ENCODE measurements at places on chromosomes 3 and 15.

- DNase-seq = peak; percentile 55
Observed at GRCh38 chr3:128426128-128426921, 40.4 kb downstream of the DNAJB8 start.

DNA sequence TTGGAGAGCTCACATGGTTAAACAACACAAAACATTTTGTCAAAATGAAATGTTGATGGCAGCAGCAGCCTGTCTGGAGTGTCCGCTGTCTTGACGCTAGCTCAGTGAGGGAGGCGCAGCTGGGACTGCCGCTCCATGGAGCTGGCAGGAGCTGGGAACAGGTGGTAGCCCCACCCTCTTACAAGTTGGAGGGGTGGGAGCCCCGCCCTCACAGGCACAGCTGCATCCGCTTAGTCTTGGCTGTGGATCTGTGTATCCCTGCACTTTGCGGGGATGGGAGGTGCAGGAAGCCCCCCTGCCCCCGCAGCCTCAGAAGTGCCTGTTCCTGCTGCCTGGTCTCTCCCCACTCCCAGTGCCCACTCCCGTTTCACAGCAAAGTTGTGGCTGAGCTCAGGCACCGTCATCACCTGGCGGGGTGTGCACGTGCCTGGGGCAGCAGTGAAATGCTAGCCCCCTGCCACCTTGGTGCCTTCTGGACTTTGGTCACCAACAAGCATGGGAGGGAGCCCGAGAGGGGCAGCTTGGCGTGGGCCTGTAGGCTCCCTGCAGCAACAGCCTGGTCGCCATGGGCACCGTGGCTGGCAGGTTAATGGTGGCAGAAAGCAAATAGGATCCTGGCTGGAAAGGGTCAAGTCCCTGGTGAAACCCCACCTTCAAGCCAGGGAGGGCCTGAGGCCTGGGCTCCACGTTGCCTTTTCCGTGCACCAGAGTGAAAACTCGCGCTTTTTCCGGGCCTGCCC lies 53.8 kb upstream of the CADM2 start:
- no peak for DNase-seq

DNA sequence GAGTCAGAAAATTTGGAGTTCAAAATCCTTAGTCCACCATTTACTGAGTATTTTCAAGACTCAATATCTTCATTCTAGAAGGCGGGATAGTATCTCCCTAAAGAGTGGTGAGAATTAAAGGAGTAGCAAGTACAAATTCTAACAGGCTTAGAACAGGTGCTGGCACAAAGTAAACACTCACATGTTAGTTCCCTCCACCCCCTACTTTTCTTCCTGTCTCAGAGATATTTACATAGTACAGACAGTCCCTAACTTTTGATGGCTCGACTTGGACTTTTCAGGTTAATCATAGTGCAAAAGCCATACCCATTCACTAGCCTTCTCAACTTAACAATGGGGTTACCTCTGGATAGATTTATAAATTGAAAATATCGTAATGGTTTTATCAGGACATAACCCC lies 476.2 kb upstream of the RASGRP1 start:
- DNase-seq = no peak

GRCh38 chr15:90710436-90711027 lies 6.6 kb upstream of the BLM start:
- DNase-seq = no peak

DNA sequence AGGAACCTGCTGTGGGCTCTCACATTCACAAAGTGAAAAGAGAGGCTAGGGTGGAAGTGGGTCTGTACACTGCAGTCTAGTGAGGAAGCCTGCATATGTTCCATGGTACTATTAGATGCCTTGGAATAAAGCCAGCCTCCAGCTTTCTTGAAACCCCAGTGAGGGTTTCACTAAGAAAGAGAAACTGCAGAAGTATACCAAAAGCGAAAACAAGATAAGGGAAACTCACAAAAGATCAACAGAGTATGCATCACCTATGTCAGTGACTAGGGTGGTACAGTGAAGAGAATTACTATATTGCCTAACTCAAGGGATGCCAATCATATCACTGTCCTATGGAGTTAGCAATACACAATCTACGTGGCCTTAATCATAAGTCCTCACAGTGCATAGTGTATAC lies 212.5 kb upstream of the GADL1 start:
- no peak for DNase-seq

DNA sequence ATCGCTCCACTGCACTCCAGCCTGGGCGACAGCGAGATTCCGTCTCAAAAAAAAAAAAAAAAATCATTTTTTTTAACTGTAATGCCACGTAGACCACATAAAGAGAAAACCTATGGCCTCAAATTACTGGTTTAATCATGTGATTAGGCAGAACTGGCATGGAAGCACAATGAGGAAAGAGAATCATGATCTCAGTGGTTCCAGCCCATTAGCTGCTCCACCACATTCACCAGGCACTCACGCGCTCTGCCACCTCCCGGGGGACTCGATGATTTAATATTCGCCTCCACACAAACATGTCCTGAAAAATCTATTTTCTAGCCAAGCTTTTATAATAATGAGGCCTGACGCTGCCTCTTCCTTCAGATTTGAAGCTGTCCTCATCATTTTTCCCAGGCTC lies 204.7 kb downstream of the TBL1XR1 start:
- no peak for DNase-seq

DNA sequence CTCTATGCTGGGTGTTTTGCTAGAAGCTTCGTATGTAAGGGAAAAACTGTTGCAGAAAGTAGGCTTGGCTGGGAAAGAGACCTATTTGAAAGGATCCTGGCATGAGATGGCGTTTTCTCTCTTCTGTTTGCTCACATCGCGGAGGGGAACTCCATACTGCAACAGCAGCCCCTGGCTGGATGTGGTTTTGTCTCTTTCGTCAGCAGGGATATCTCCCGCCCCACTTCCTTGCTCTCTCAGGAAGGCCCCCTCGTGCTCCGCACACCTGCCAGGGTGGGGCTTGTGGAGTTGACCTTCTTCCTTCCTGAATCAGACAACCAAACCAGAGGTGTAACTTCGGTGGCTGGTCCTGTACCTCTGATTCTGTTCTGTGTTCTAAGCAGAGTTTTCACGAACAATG lies 26.4 kb upstream of the MYZAP start:
- DNase-seq = no peak

GRCh38 chr3:124363476-124363875 lies 366.8 kb upstream of the UMPS start:
- DNase-seq = no peak

DNA sequence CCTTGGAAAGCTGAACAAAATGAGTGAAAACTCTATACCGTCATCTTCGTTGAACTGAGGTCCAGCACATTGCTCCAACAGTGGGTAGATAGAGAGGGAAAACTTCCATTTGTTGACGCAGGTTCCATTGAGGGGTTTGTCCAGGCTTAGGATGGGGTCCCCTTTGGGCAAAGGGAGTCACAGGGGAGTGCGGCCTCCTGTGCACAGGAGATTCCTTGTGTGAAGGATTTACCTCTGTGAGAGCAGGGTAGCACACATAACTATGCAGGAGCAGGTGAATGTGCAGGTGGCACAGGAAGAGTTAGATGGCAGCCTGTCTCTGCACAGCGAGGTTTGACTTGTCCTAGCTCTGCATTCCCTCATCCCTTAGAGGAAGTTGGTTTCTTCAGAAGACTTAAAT lies 139.3 kb downstream of the SNRPN start:
- no peak for DNase-seq

- no peak for DNase-seq
Observed at GRCh38 chr15:38878026-38878425, 313.4 kb upstream of the RASGRP1 start.

DNA sequence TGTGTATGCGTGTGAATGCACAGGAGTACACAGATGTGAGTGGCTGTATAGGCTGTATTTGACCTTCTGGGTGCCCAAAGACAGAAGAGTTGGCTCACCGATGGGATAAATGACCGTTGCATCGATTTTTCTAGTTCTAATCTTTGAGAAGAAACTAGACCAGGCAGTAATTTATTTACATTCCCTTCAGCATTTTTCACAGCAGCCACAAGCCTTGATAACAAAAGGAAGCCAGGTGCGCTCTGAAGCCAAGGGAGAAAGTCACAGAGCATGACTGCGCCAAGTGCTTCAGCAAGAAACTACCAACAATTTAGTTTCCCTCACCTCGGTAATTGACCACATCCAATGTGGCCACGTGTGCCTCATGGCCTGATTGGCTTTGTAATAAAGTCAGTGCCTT lies 5.9 kb upstream of the FAM3D start:
- DNase-seq = no peak

GRCh38 chr3:16789344-16790120 lies 95.2 kb upstream of the PLCL2 start:
- no peak for DNase-seq

GRCh38 chr3:72924055-72924454 lies 36.2 kb downstream of the GXYLT2 start:
- no peak for DNase-seq

DNA sequence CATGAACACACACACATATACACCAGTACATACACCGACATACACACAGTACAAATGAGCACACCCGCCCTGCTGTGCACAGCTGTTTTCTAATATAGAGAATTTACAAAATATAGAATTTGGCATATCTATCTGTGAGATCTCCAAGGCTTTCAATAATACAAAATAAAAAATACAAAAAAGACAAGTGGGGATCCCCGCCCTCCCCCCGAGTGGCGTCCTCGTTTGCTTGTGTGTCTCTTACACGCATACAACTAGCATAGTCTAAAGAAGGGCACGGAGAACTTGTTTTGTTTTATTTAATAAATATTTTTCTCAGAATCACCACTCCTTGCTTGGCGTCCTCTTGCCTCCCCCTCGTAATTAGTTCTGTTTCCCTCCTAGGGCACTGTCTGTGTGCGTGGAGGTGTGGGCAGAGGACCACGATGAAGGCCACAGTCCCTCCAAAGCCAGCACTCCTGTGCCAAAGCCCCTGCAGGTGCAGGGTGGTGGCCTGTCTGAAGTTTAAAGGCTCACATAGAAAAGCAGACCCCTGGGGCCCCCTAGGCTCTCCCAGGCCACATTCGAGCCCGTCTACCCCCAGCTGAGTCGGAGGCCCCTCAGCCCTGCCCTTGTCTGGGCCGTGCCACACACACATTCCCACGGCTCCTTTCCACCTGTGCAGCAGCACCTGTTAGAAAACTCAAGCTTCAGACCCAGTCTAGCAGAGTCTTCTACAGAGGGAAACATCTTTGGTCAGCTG lies 82.1 kb downstream of the SEC22A start:
- no peak for DNase-seq

DNA sequence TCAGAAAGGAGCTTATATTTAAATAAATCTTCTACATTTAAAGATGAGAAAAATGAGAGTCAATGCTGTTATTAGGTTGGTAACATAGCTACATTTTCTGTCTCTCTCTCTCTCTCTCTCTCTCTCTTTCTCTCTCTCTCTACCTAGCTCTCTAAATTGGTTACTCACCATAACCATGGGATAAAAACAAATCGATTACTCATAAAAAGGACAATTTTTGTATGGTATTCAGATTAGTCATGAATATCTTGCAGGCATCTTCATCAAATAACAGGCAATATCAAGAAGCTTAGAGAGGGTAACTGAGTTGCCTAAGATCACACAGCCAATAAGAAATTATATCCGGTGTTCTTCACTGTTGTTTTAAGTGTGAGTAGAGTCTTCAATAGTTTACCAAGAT lies 81.8 kb upstream of the ALCAM start:
- DNase-seq = no peak

GRCh38 chr3:119690043-119690656 lies 12.7 kb upstream of the CFAP91 start:
- no peak for DNase-seq

GRCh38 chr3:66904831-66905493 lies 93.1 kb upstream of the KBTBD8 start:
- DNase-seq = no peak

- no peak for DNase-seq
Observed at GRCh38 chr3:46996689-46997452, 17.4 kb downstream of the NBEAL2 start.

Data from CD8-positive, alpha-beta memory T cell (primary cell).